Lung (tissue), 17 donors: ENCODE measurements at places on chromosomes 5 and 9.
A peak's percentile ranks its signal among the peaks of the same experiment; 100 is the strongest.

DNA sequence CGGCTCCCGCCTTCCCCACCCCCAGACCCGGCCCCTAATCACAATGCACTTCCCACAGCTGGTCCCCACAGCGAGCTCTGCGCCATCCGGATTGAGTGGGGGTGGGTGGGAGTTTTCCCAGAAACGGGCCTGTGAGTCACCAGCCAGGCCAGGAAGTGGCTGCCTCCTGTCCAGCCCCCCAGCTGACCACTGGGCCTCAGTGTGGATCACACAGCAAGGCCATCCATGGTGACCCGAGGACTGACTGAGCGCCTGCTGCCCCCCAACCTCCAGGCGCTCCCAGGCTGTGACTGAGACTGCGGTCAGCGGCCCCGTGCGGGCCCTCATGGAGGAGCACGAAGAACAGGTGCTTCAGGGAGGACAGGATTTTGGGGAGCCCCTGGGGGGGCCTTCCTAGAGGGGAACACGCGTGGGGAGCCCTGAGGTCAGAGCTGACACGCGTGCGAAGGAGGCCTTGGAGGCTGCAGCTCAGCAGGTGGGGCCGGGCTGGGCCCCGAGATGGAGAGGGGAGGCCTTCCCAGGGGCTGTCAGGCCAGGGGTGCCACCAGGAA, 48.3 kb upstream of the EGFL7 start:
- peaks cover 18% of the 10 kb centered on the region for H3K4me1 ChIP-seq
- H3K27ac ChIP-seq: peak overlapping the region; percentile 71
- H3K27me3 ChIP-seq: no peaks in the 10 kb centered on the region
- DNase-seq: peak; percentile 61
- no peak overlapping the region for H3K4me3 ChIP-seq

GRCh38 chr5:169696621-169697510, 59.8 kb downstream of the DOCK2 start:
- no peaks in the 10 kb centered on the region for H3K4me1 ChIP-seq
- H3K4me3 ChIP-seq: no peak overlapping the region
- H3K27ac ChIP-seq: no peak overlapping the region
- DNase-seq: no peak

DNA sequence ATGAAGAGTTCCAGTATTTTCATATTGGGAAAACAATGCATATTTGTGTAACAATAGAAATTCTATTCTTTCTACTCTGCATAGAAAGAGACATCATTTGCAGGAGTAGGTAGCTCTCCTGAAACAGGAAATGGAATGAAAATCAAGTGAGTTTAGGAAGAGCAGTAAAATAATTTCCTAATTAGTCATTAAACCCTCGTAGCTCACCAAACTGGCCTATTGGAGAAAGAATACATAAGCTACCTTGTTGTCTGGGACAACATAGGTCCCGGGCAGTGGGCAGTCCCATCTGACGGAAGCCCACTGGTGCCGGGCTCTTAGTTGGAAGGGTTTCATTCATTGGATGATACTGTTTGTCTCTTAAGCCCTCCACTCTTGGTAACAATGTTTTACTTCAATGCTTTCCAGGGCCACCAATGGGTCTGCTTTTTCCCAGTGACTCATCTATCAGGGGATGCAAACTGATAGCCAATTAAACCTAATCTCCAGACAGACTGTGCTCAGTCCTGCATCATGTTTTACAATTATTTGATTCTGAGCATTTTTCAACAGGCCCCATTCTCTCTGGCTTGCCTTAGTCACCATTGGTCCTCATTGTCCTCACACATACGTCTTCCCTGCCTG, 46.5 kb downstream of the GNA14 start:
- no peak overlapping the region for H3K4me3 ChIP-seq
- H3K27ac ChIP-seq: no peak overlapping the region
- H3K27me3 ChIP-seq: no peaks in the 10 kb centered on the region
- peaks cover 8% of the 10 kb centered on the region for H3K4me1 ChIP-seq
- no peaks in the 10 kb centered on the region for H3K36me3 ChIP-seq

DNA sequence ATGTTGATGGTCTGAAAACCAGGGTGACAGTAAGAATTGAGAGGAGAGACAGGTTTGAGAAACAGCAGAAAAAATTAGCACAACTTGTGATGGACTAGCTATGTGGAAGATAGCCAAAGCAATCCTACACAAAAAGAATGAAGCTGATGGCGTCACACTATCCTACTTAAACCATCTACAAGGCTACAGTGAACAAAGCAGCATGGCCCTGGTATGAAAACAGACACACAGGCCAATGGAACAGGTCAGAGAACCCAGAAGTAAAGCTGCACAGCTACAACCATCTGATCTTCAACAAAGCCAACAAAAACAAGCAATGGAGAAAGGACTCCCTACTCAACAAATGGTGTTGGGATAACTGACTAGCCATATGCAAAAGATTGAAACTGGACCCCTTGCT, 7.5 kb upstream of the UBE2R2 start:
- H3K4me1 ChIP-seq: no peaks in the 10 kb centered on the region
- no peak for DNase-seq
- no peaks in the 10 kb centered on the region for H3K27me3 ChIP-seq
- no peaks in the 10 kb centered on the region for H3K36me3 ChIP-seq

GRCh38 chr5:178476972-178477754, 113.0 kb downstream of the COL23A1 start:
- H3K36me3 ChIP-seq: no peaks in the 10 kb centered on the region
- no peaks in the 10 kb centered on the region for H3K27me3 ChIP-seq
- H3K27ac ChIP-seq: no peak overlapping the region

DNA sequence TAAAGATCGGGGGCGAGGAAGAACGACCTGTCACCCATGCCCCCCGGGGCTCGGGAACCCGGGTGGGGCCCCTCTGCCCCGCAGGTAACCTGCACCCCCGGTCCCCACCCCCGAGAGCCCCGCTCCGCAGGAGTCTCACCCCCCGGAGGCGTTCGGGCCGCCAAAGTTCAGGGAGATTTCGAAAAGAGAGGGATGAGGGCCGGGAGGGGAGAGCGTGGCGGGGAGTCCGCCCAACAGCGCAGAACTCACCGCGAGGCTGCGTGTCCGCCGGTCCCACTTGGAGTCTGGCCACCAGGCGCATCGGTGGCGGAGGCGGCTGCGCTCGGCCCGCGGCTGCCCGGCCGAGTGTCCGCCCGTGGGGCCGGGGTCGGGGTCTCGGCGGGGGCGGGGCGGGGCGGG, at the start of gene PHF19:
PHF19 (minus strand) TSS at position 347 of the 399 bp plus-strand sequence. CDS start 2,447 bp downstream, outside the sequence.
- H3K4me1 ChIP-seq: peaks cover 4% of the 10 kb centered on the region
- DNase-seq: no peak
- peak within 1 kb of the TSS; percentile 93 for H3K27ac ChIP-seq
- peak within 1 kb of the TSS; percentile 52 for H3K4me3 ChIP-seq

- H3K27me3 ChIP-seq: no peaks in the 10 kb centered on the region
- H3K27ac ChIP-seq: no peak overlapping the region
- no peak for DNase-seq
Observed at GRCh38 chr9:13109781-13110180, 169.7 kb downstream of the MPDZ start.

GRCh38 chr5:160311491-160312133, 752 bp downstream of the CCNJL start:
- peaks cover 7% of the 10 kb centered on the region for H3K36me3 ChIP-seq
- DNase-seq: no peak
- H3K4me3 ChIP-seq: peak overlapping the region; percentile 72
- H3K27ac ChIP-seq: peak overlapping the region; percentile 95
- H3K27me3 ChIP-seq: no peaks in the 10 kb centered on the region
- peaks cover 8% of the 10 kb centered on the region for H3K4me1 ChIP-seq

DNA sequence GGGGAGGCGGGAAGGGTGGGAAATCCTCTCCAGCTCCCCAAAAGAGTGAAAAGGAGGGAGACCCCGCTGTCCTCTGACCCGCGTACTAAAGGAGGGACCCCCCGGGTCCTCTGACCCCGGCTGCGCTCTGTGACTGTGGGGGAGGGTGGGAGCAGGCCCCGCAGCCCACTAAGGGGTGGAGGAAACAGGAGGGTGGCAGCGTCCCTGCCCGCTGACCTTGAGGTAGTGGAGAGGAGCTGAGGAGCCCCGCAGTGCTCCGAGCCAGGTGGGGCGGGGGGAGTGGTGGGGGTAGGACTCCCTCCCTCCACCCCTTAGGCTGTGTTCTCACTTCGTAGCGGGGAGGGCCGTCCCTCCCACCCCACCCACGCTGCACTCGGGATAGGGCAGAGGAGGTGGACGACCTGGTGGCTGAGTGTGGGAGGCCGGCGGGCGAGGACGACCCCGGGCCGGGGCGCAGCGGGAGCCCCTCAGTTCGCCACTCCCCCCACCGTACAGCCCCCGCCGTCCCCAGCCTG, 449 bp upstream of the ADCY2 start:
- no peaks in the 10 kb centered on the region for H3K4me1 ChIP-seq
- H3K27me3 ChIP-seq: peaks cover 5% of the 10 kb centered on the region
- H3K27ac ChIP-seq: no peak overlapping the region
- H3K36me3 ChIP-seq: no peaks in the 10 kb centered on the region
- no peak for DNase-seq

GRCh38 chr9:83327750-83328622, 210.2 kb downstream of the FRMD3 start:
- no peak overlapping the region for H3K27ac ChIP-seq
- no peak for DNase-seq
- H3K4me1 ChIP-seq: no peaks in the 10 kb centered on the region

GRCh38 chr5:151646334-151646733, 40.4 kb downstream of the SPARC start:
- DNase-seq: no peak
- no peaks in the 10 kb centered on the region for H3K36me3 ChIP-seq
- H3K4me3 ChIP-seq: no peak overlapping the region
- H3K4me1 ChIP-seq: no peaks in the 10 kb centered on the region
- no peak overlapping the region for H3K27ac ChIP-seq

DNA sequence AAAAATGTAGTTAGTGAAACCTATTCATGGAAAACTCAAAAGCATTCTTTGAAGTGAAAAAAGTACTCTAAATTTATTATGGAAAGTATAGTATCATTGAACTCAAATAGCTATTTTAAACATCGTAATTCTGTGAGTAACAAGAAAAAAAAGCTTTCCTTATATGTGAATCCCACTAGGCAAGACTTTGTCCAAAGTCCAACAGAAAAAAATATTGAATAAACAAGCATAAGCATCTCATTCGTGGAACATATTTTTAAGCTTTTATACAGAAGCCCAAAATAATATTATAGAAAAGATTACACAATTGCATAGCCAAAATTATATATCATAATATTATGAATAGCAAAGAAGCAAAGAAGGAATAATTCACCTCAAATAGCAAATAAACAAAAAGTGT, 79.4 kb upstream of the IFNE start:
- H3K4me1 ChIP-seq: no peaks in the 10 kb centered on the region
- H3K27me3 ChIP-seq: peaks cover 47% of the 10 kb centered on the region
- no peaks in the 10 kb centered on the region for H3K36me3 ChIP-seq
- no peak for DNase-seq

GRCh38 chr5:66994790-66995189, 201.8 kb downstream of the CD180 start:
- H3K27me3 ChIP-seq: no peaks in the 10 kb centered on the region
- H3K27ac ChIP-seq: no peak overlapping the region
- peaks cover 1% of the 10 kb centered on the region for H3K4me1 ChIP-seq

- H3K27me3 ChIP-seq: no peaks in the 10 kb centered on the region
- no peak overlapping the region for H3K27ac ChIP-seq
- H3K4me1 ChIP-seq: no peaks in the 10 kb centered on the region
- H3K36me3 ChIP-seq: no peaks in the 10 kb centered on the region
- H3K4me3 ChIP-seq: no peak overlapping the region
- DNase-seq: no peak
Observed at GRCh38 chr9:13047827-13048587, 231.5 kb downstream of the MPDZ start.

DNA sequence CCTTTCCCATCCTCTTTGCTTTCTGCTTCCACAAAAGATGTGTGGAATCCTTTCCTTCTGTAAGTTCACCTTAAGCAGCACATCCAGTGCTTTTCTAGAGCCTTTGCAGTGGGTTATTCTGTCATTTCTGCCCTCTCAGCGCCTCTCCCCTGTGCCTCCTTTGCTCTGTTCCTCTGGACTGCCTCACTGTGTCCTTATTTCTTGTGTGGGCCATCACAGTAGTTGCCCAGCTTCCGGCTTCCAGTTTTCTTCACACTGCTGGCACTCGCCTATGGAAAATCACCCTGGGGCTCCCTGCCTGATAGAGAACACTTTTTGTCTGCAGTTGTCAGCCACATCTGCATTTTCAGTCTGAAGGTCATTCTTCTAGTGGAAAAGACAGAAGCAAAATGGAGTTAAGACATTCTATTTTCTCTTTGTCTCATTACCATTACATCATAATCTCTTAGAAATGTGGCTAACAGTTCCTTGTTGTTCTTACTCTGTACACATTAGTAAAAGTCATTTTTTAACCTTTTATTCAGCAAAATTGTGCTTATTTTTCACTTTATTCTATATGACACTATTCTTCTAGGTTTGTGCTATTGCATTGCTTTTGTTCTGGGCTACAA, 64.1 kb upstream of the ZNF608 start:
- no peaks in the 10 kb centered on the region for H3K36me3 ChIP-seq
- no peak overlapping the region for H3K4me3 ChIP-seq
- no peak for DNase-seq
- H3K27me3 ChIP-seq: no peaks in the 10 kb centered on the region

DNA sequence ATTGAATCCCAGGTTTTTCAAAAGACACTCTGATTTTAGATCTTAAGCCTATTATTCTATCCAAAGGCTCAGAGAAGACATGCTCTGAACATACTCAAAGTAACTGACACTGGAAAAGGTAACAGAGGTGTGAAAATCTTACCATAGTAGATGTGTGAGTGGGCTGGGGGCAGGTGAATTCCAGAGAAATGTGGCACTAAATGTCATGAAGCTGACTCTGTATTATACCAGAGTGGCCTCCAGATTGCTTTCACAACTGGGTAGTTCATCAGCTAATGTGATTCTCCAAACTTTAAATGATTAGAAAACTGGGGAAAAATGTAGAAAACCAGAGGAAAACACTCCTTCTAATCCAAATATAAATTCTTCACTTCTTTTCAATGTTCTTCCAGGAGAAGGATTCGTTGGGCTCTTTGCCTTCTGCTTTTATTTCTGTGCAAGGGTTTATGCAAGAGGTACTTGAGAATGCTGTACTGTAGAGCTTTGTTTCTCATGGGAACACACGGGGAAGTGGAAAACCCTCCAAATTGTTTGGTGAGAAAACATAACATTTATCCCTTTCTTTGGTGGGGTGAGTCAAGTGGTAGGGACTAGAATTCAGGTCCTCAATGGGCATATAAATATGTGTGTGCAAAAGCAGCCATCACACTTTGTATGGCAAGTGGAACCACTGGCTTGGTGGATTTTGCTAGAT, at the start of gene SCGB3A2:
SCGB3A2 (plus strand) TSS at position 646 of the 694 bp plus-strand sequence. CDS start 93 bp downstream, outside the sequence.
- H3K4me1 ChIP-seq: no peaks in the 10 kb centered on the region
- no peaks in the 10 kb centered on the region for H3K36me3 ChIP-seq
- H3K27ac ChIP-seq: no peak within 1 kb of the TSS
- DNase-seq: peak; percentile 50
- H3K27me3 ChIP-seq: no peaks in the 10 kb centered on the region
- H3K4me3 ChIP-seq: no peak within 1 kb of the TSS

GRCh38 chr9:21267485-21268346, 27.9 kb upstream of the IFNA14 start:
- no peaks in the 10 kb centered on the region for H3K36me3 ChIP-seq
- H3K27me3 ChIP-seq: no peaks in the 10 kb centered on the region
- no peaks in the 10 kb centered on the region for H3K4me1 ChIP-seq
- no peak overlapping the region for H3K4me3 ChIP-seq
- DNase-seq: no peak
